Naive B cell (primary cell): ENCODE measurements at places on chromosomes 5 and 9.

GRCh38 chr5:157449011-157449723 lies 10.8 kb upstream of the NIPAL4 start:
- DNase-seq, result no peak

GRCh38 chr5:83099001-83099400 lies 21.7 kb downstream of the XRCC4 start:
- no peak for DNase-seq

DNA sequence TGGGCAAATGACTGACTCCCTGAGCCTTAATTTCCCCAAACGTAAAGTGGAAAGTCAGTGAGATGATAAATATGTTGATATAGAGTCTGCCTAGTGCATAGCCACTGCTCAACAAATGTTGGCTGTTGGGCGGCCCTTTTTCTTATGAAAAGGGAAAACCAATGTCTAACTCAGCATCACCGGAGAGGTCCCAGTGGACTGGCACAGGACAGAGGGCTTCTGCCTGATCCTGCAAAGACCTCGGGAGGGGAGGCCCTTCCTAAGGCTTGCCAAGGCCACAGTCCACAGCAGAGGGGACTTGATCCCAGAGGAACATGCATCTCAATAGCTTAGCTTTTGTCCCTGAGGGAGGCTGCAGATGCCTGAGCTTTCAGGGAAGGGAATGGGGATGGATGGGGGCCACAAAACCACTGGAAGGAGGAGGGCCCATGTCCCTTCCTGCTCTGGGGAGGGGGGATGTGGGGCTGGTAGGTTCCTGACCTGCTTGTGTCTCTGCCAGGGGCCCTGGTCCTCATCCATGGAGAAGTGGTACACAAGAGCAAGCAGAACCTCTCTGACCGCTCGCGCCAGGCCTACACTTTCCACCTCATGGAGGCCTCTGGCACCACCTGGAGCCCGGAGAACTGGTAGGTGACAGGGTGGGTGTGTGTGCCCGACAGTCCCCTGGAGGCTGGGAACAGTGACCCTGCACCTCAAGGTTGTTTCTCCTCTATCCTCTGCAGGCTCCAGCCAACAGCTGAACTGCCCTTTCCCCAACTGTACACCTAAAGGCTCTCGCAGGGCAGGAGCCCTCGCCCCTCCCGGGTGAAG lies 6.3 kb downstream of the DOLK start:
- no peak for DNase-seq

DNA sequence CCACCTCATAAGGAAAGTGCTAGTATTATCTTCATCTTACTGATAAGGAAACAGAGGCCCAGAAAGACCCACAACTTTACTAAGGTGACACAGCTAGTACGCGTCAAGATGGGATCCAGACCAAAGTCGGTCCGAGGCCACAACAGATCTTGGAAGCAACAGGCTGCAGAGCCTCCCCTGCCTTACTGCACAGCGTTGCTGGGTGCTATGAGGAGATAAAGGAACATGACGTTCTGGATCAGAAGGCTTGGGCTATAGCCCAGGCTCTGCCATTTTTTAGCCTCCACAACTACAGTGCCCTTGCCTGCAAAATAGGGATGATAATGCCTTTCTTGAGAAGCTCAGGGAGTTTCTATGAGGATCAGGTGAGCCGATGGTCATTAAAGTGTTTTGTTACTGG lies 144.1 kb downstream of the NMUR2 start:
- no peak for DNase-seq

- no peak for DNase-seq
These were observed 859.1 kb downstream of the MAT2B start for GRCh38 chr5:164364237-164365208.

- DNase-seq, result no peak
These were observed 574.7 kb downstream of the TLE4 start for GRCh38 chr9:80146466-80146865.

GRCh38 chr5:122312591-122313406 lies 762 bp downstream of the SNCAIP start:
- DNase-seq, result no peak

- no peak for DNase-seq
These were observed 444.2 kb upstream of the CYLC2 start for GRCh38 chr9:102550886-102551285.

GRCh38 chr9:71669284-71669995 lies 98.9 kb downstream of the CEMIP2 start:
- no peak for DNase-seq

DNA sequence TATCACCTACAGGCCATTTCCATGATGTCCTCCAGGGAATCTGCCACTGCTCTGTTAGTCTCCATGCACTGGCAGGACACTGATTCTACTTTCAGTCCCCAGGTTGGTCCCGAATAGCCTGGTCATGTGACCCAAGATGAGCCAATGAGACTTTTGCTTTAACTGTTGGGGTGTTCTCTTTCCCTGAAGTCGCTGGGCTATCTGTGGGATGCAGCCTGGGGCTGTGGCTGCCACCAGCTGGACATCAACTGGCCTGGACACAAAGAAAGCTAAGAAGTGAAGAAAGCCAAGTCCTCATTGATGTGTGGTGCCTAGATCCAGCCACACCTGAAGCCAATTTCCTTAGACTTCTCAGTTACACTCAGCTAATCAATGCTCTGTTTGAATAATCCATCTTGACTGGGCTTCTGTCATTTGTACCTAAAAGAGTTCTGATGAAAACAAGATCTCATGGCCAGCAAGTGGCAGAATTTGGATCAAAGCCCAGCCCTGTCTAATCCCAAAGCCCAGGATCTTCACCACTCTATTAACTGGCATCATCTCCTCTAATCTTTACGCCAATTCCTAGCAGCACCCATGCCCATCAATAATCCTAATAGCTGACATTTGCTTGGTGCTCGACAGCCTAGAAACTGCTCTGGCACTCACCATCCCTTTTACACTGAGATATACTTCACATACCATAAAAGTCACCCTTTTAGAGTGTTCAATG lies 37.0 kb downstream of the SH3PXD2B start:
- no peak for DNase-seq

DNA sequence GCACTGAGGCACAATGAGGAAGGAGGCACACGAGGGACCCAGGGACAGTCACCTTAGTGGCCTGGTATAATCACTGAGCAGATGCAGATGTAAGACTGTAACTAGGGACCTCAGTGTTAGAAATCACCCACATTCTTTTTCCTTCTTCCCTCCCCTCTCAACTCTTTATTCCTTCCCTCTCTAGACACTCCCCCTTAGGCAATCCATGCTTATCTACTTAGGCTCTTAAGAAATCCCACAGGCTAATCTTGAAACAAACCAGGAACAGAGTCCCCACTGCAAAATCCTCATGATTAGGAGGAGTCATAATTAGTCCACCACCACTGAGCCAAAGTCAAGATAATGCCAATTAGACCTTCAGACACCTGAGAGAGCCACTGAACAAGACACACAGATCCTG lies 84.7 kb downstream of the ELAVL2 start:
- DNase-seq, result no peak

GRCh38 chr9:21141427-21141882 lies at the start of gene IFNW1:
TSS of gene IFNW1 (minus strand) at chr9:21141832. CDS start at chr9:21141570, 262 bp downstream.
- no peak for DNase-seq

GRCh38 chr9:86326536-86326935 lies 27.7 kb downstream of the TUT7 start:
- no peak for DNase-seq

GRCh38 chr5:29079771-29080170 lies 2041.4 kb upstream of the CDH9 start:
- DNase-seq, result no peak

DNA sequence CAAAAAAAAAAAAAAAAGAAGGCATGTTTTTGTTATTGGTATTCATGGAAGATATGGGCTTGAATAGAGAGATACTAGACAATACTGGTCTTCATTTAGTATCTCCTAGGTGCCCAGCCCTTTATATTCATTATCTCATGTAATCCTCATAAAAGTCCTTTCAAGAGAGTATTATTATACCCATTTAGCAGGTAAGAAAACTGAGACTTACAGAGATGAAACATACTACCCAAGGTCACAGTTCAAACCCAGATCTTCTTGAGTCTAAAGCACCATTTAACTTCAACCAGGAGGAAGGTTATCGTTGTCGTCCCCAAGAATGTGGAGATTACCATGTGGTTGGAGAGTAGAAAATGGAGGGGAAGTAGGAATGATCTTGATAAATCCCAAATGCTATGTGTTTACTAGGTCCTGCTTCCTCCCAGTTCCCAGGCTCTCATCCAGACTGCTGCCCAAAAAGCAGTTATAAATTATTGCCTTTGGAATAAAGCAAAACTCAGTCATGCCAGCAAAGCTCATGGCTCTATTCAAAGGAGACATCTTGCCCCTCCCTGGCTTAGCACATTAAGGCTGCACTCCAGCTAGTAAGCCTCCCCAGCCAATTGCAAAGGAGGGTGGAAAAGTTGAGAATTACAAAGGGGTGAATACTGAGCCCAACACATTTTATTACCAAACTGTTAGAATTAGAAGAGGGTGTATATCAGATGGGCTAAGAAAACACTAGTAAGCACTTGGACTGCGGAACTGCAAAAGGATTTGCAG lies 163.9 kb downstream of the PIK3R1 start:
- no peak for DNase-seq

GRCh38 chr5:50646591-50646990 lies 19.8 kb upstream of the PARP8 start:
- DNase-seq, result no peak

- no peak for DNase-seq
These were observed 51.5 kb upstream of the HRH2 start for GRCh38 chr5:175606409-175606808.

GRCh38 chr9:85960688-85961093 lies 19.7 kb downstream of the NAA35 start:
- DNase-seq, result no peak

GRCh38 chr5:147737921-147738320 lies 44.6 kb downstream of the JAKMIP2 start:
- no peak for DNase-seq

- DNase-seq, result no peak
These were observed 42.2 kb downstream of the C9orf153 start for GRCh38 chr9:86217076-86217755.

- DNase-seq, result no peak
These were observed 162.5 kb downstream of the MED10 start for GRCh38 chr5:6215891-6216290.

DNA sequence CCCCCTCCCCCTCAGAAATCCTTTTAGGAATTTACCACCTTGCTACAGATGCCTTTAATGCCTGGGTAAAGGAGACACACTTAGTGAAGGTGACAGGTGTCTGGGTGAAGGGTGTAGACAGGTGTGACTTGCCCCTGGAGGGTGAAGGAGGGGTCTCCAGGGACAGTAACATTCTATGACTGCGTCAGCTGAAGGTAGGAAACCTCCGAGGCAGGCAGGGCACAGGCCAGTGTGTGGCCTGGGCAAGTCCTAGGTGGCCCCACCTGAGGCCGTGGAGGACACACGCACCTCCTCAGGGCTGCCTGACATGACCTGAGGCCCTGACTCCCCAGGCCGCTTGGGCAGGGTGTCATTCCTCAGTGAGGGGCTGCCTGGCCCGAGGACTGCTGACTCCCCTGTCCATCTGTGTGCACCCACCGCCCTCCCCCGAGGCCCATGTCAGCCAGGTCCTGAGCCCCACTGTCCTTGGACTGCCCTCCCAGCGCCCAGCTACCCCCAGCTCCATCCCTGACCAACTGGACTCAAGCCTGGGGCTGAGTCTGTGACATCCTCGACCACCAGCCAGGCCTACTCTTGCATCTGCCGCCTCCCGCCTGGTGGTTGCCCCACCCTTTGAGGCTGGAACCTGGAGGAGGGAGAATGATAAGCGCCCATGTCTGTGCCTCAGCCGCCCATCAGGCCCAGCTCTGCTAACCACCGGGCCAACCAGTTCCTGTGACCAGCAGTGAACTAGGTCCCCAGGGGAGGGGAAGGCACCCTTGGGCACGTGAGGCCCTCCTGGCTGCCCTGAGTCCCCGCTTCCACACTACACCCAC lies 18.4 kb downstream of the CARD19 start:
- DNase-seq, result no peak

DNA sequence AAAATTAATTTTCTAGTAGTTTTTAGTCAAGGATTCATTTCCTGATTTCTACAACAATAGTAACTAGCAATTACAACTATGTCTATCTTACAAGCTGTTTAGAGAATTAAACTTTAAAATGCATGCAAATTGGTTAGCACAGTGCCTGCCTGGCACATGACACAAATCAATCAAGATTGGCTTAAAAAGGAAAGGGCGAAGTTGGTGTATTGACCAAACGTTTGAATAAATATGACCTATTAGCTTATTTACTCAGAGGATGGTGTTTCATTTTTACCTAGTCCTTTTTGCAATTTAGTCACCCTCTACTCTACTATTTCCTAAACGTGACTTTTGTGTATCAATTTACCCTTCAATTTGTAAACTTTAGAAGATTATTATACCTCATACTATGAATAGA lies 83.5 kb downstream of the GDA start:
- no peak for DNase-seq

- no peak for DNase-seq
These were observed 550.7 kb upstream of the CCNG1 start for GRCh38 chr5:162886717-162887116.

DNA sequence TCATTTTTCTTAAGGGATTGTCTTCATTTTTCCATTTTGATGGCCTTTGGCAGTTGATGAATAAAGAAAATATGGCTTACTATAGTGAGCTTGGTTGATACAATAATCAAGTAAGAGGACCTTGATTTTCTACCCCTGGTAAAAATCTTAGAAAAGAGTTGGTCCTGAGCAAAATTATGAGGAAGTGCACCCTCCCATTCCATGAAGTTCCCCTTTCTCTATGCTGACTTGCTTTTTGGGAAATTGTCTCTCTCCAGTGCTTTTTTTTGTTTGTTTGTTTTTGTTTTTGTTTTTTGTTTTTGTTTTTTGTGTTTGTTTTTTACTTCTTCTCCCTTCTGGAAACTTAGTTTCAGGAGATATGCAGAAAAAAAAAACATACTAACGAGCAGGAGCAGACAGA lies 449.2 kb upstream of the ACTBL2 start:
- DNase-seq, result no peak

DNA sequence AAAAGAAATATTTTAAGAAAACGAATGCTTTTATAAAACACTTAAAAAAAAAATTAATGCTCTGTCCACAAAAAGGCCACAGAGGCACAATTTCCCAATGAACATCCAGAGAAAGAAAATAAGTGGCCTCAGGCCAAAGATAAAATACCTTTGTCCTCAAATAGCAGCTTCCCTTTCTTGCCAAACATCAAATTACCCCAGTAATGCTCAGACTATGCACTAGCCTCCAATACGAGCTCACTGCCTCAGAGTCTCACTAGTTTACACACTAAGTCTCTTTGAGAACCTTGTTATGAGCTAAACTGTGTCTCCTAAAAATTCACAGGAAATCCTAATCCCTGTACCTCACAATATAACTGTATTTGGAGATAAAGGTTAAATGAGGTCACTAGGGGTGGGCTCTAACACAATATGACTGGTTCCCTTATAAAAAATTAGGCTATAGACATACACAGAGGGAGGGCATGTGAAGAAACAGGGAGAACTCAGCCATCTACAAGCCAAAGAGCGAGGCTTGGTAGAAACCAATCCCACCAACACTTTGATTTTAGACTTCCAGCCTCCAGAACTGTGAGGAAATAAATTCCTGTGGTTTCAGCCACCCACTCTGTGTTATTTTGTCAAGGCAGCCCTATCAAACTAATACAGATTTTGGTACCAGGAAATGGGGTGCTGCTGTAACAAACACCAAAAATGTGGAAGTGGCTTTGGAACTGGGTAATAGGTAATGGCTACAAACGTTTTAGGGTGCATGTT lies 4.4 kb downstream of the MPDZ start:
- DNase-seq, result no peak

- no peak for DNase-seq
These were observed 27.8 kb upstream of the ELL2 start for GRCh38 chr5:95989283-95990048.
